ENCODE measurements at places on chromosomes 7 and 10.

DNA sequence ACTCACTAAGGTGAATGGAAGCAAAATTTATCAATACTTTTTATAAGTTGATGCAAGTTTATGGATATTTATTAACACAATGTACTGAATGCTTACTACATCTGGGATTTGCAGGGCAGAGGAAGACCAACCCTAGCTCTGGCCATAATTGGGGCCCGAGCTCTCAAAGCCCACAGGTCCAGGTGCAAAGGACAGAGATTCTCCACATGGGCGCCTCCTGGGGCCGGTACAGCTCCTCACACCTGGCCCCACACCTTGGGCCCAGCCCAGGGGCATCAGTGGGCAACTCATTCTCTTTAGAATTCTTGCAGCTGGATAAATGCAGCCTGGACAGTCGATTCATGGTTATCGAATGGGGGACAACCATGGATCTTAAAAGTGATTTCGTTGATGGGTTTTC is 47.1 kb downstream of the CALML3 start:
- DNase-seq = no peak

GRCh38 chr7:140577651-140578050 is 63.0 kb downstream of the DENND2A start:
- no peak for DNase-seq

DNA sequence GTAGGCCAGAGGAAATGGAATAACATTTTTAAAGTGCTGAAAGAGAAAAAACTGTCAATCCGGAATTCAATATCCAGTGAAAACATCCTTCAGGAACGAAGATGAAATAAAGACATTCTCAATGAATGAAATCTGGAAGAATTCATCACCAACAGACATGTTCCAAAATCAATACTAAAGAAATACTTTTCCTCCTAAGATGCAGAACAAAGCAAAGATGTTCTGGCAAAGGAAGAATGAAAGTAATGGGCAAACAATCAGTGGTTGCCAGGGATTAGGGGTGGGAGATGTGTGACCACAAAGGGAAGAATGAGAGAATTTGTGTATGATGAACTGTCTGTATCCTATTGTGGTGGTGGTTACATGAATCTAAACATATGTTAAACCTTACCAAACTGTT is 52.8 kb upstream of the EEPD1 start:
- DNase-seq = no peak

DNA sequence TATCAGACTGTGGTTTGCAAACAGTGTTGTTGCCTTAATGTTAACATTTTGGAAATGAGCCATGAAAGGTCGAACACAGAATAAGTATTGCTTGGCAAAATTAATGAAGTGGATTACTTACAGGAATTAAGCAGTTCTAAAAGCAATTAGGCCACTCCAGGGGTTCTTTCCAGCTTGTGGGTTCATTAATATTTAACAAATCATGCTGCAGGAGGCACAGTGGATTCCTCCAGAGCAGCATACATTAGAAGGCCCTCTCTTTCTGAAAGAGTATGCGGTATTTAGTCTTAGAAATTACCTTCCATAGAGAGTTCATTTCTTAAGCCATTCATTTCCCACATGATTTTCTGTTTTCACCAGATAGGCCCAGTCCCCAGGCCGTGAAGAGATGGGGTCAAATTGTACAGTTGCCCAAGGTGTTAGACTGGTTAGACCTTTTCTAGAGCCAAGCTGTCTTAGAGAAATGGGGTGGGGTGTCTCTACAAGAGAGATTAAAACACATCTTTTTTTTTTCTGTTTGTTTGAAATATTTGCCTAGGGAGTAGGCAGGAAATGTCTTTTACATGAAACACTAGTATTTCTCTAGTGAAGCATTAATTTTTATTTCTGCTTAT is 40.0 kb upstream of the AGR3 start:
- no peak for DNase-seq

GRCh38 chr7:26461518-26461917 is 169.9 kb downstream of the SNX10 start:
- no peak for DNase-seq

- no peak for DNase-seq
These were observed 336.8 kb downstream of the WDR11 start for GRCh38 chr10:121188005-121188404.

DNA sequence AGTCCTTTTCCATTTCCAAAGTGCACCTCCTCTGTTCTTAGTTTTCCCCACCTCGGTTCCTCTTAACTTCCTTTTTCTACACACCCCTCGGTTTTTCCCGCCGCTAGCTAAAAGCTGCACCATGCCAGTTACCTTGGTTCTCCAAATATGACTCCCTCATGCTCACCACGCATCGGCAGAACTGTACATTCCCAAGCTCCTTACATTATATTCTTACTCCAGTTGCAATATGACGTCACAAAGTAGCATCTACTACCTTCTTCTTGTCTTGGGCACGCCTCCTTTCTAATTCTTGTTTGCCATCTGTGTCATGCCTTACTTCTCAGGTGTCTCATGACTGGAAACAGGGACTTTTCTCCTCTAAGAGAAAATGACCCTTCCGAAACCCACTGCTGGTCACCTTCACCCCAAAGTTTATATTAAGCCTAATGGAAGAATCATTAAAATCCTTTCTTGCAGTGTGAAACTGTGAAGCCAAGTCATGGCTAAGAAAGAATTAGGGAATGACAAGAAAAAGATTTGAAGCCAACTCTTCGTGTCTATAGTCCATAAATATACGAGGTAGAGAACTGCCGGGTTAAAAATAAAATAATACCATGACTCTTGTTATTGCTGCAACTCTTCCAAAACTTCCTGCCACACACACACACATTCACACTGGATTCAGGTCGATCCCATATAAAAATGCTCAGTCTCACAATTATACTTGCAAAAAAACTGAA is 1.7 kb downstream of the ESYT2 start:
- no peak for DNase-seq

GRCh38 chr7:117072620-117073118 is 119.4 kb downstream of the ST7 start:
- DNase-seq = no peak

- no peak for DNase-seq
These were observed 134.3 kb upstream of the MDFIC start for GRCh38 chr7:114787556-114787955.

DNA sequence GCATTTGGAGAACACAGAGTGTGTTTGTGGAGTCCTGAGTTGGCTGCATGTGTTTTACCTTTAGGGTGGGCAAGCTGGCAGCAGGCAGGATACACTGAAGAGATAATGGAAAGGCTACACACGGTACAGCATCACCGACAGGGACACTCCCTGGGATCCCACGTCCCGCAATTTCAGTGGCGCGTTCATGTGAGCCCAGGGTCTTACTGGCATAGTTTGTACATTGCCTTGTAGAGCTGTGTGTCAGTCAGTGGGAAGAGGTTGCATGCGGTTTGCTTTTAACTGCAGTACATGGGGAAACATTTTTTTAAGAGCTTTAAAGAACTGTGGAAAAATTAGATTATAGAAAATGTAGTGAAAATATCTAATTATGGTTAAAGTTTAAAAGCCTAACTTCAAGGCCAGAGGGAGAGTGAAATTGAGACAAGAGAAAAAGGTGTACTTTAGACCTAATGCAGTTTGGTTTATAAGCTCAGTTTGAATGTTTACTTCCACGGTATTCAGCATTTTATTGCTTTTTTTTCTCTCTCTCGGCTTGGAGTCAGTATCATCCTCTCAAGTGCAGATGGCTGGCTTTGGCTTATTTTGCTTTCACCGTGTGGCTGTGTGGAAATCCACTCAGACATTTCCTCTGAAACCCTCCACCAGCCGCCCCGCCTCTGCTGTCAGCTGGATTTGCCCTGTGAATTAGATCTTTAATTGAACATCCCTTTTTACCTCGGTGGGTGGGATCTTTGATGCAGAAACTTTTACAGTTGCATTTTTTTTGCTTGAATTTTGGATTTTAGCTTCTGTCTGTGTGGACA is 364.2 kb upstream of the COBL start:
- DNase-seq = no peak

- no peak for DNase-seq
These were observed 3.4 kb downstream of the GPR85 start for GRCh38 chr7:113083132-113083815.

GRCh38 chr7:69860941-69861622 is 262.8 kb downstream of the AUTS2 start:
- DNase-seq = no peak

GRCh38 chr10:63304146-63304545 is 161.6 kb downstream of the JMJD1C start:
- DNase-seq = no peak

- DNase-seq = no peak
These were observed 257.4 kb downstream of the KCNMA1 start for GRCh38 chr10:77380191-77380590.

- DNase-seq = peak; percentile 19
These were observed 443 bp downstream of the RNF32 start for GRCh38 chr7:156640949-156641485.
